ENCODE measurements at places on chromosomes 1 and 21.

- no peak for DNase-seq
Measured at GRCh38 chr1:200215350-200215749, 187.8 kb downstream of the NR5A2 start.

DNA sequence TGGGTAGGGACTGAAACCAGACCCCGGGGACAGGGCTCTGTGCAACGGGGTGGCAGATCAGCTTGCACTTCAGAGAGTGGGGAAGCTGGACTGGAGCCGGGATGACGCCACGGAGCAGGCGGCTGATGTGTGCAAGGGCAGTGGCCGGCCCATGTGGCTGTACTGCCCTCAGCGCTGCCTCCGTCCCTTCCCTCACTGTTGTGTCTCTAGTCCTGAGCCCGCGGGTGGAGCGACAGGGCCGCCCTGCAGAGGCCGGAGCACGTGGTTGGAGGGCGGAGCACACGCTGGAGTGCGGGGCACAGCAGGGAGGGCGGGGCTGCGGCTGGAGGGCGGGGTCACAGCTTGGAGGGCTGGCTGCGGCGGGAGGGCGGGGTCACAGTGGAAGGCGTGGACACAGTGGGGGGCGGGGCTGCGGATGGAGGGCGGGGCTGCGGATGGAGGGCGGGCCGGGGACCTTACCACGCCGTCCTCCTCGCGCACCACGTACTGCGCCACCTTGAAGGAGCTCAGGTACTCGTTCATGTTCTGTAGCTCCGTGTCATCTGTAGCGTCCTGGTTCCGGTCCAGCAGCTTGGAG lies 52.4 kb downstream of the CHD5 start:
- peak; percentile 74 for DNase-seq

GRCh38 chr21:37636152-37636860 lies 269.7 kb downstream of the DYRK1A start:
- DNase-seq = no peak

DNA sequence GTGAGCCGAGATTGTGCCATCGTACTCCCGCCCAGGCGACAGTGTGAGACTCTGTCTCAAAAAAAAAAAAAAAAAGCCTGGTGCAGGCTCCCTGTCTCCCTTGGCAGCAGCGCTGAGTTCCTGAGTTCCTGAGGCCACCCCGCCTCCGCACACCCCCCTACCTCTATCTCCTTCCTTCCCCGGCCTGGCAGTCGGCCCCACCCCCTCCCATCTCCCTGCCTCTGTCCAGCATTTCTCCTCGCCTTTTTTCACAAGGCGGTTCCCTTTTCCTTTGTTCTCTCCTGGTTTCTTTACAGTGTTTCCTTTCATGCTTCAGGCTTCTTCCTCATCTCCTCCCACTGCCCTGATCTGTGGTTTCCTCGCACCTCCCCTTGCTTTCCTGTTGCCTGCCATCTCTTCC lies 2.7 kb downstream of the RORC start:
- no peak for DNase-seq

DNA sequence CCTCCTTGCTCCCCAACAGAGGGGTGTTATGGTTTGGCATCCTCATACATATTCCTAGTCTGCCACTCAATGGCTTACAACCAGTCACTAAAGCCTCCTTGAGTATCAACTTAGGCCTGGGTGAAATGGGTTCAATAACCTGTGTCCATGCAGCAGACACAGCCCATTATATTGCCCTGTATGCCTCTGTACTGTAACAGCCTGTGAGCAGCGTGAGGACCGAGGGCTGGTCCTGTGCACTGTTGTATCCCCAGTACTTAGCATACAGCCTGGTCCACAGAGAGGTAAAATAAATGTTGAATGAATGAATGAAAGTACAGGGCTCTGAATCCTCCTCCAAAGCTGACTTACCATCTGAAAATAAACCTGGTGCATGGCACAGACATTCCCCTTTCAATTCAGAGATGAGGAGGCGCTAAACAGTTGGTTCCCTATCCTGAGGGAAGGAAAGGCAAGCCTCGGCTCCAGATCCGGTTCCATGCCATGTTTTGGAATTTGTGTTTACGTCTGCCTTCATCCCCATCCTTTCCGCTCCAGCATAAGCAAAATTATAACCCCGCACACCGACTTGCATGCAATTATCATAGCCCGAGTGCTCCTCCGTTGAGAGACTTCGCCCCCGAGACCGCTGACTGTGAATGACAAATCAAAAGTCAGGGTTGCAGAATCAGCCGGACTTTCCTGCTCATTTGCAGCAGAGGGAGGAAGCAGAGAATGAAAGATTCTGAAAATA lies 45.0 kb upstream of the DNAJC6 start:
- DNase-seq = no peak

DNA sequence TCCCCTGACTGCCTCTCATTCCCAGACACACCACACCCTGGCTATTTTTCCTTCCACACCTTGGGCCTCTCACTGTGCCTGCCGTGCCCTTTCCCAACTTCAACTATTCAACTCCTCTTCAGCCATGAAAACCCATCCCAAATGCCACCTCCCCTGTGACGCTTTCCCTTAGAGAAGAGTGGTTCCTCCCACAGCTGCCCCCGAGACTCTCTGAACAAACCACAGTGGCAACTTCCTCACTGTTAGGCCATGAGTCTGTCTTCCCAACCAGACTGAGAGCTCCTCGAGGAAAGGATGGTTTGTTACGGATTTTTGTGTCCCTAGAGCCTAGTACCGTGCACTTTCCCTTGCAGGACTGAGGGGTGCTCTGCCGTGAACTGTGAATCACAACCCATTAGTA lies 59.2 kb downstream of the LRRN2 start:
- DNase-seq = no peak

DNA sequence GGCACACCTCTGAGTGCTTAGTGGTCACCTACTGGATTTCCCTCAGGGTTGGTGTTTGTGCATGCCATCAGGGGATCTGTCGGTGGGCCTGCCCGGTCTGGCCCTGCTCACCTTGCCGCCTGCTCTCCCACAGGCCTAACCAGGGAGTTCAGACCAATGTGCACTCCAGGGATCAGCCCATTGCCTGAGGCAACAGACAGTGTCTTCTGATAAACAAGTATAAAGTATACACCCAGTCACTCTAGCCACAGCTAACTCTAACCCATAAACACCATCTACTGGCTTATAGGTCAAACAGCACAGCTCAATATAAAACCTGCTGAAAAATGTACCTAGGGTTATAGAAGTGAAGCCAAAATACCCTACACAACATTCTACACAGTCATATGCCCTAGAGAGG lies 1300.0 kb downstream of the PLA2G4A start:
- DNase-seq = no peak

DNA sequence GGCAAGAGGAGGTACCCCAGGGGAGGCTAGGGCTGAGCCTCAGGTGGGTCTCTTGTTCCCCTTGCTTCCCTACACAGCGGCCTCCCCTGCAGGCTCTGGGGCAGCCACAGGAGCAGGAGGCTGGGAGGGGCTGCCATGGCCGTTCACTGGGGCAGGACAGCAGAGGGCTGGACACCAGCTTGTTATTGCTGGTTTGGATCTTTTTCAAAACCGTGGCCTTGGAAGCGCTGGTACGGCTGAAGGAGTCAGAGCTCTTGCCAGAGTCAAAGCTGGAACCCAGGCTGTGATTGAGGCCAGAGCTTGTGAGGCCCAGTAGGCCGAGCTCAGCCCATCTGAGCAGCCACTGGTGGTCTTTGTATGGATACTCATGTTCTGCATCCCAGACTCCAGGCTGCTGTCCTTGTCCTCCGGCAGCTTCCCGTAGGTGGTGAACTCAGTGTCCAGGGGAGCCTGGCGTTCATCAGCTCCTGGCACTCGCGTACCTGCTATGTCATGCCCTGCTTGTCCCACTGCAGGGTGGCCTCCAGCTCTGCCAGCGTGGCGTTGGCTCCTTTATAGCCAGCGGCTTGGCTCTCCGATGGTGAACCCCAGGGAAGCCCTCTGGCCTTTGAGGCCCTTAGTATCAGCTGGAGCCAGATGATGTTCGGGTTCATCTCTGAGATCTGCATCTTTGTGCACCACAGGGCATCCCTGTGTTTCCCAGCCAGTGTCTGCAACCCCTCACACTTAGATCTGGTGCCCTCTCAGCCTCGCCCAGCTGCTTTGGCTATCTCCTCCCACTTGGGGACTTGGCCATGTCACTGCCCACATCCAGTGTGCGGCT lies 40.3 kb upstream of the THEM4 start:
- DNase-seq = no peak

- DNase-seq = no peak
Measured at GRCh38 chr1:8360493-8361197, 42.7 kb downstream of the SLC45A1 start.

DNA sequence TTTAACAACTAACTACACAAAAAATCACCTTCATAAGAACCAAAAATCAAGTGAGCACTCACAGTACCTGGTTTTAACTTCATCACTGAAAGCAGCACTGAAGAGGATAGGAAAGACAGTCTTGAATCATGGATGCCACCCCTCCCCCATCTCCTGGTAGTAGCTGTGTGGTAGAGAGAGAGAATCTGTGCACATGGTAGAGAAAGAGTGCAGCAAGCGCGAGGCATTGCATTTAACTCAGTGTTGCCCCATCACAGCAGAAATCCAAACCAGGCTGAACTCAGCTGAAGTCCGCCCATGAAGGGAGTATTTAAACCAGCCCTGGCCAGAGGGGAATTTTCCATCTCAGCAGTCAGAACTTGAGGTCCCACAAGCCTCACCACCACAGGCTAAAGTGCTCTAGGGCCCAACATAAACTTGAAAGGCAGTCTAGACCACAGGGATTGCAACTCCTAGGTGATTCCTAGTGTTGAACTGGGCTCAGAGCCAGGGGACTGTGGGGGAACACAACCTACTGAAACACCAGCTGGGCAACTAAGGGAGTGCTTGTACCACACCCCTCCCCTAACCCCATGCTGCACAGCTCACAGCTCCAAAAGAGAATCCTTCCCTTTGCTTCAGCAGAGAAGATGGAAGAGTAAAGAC lies 38.4 kb downstream of the VAV3 start:
- DNase-seq = no peak

GRCh38 chr1:151990856-151991198 lies 2.8 kb downstream of the S100A10 start:
- no peak for DNase-seq

DNA sequence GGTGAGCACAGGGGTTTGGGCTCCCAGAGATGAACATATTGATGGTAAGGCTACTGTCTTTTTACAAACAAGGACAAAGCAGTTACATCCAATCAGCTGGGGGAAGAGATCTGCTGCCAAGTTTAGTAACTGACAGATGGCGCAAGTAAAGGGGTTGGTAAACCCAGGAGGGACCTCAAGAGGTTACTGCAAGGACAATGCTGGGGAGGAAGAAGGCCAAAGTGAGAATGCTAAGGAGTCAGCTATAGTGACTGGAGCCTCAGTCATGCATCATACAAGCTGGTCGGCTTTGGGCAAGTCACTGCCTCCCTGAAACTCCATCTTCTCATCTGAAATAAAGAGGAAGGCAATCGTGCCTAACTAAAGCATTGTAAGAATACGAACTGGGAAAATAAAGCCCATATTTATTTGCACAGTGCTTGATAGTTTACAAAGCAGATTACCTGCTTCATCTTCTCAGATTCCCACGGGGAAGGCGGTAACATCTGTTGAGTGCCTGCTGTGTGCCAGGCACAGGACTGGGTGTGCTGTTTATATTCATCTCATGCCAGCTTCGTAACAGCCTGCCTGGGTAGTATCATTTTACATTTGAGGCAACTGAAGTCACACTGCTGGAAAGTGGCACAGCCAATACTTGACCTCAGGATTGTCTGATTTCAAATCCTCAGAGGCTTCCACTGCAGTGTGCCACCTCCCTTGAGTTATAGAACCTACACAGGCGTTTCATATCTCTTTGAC lies 114.8 kb downstream of the BEND5 start:
- DNase-seq = no peak
